ENCODE measurements at places on chromosomes 2 and 18.

DNA sequence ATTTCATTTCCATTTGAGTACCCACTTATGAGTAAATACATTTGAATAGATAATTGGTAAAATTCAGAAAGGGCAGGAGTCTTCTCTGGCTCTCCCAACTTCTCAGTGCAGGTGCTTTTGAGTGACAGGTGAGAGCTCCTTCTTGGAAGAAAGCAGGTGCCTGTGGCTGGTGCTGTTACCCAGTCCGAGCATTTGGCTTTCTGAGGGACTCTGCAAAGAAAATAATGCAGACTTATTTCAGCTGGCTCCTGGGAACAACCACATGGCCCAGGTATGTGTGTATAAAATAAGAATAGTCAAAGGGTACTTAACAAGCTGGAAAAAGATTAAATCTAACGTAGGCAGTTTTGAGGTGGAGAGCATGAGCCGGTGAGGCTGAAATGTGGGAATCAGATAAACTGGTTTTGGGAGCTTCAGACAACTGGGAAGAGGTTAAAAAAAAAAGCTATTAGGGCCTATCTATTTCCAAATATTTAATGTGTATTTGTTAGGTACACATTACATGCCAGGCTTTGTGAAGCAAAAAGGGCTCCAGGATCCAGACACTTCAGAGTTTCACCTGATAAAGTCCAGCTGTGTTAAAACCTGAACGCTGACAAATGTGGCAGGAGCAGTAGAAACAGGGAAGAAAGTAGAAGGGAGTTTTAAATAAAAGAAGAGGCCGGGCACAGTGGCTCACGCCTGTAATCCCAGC, 20.6 kb downstream of the ZNF236 start:
- DNase-seq: no peak

DNA sequence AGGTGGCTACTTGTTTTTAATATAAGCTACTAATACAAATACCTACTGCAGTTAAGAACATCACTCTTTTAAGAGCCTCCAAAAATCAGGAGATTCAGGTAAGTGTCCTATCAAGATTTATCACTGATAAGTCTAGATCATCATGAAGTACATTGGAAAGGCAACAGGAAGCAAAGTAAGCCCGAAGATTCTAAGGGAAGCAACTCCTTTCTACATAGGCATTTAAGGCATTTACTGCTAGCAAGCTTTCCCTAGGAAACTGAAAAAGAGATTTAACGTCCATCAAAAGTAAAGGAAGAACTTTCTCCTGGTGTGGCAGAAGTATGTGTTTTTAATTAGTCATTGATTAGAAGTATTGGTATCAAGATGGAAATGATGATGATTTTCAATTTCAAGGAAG, 3.7 kb downstream of the STK17B start:
- DNase-seq: no peak

GRCh38 chr2:136128905-136129304, 11.0 kb upstream of the CXCR4 start:
- no peak for DNase-seq

GRCh38 chr2:189521699-189522434, 58.7 kb downstream of the SLC40A1 start:
- no peak for DNase-seq

- DNase-seq: no peak
Measured at GRCh38 chr18:22545066-22545760, 127.5 kb upstream of the CTAGE1 start.

GRCh38 chr18:75912829-75913228, 485.3 kb upstream of the SMIM21 start:
- no peak for DNase-seq

DNA sequence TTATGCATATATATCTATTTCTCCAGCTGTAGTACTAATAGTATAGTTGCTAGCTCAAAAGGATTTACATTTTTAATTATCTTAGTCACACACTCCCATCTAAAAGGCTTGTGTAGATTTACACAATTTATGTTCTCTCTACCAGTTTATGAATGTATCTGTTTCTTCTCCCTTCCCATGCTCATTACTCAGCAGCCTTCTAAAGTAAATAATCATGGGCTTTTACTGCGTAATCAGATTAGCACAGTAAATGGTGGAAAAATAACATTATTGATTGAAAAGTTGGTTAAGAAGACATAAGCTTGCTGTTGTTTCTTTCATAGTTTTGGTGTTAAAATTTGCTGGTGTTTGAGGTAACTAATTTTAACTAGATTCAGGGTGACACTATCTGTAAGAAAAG, 81.8 kb downstream of the PTPN4 start:
- no peak for DNase-seq

DNA sequence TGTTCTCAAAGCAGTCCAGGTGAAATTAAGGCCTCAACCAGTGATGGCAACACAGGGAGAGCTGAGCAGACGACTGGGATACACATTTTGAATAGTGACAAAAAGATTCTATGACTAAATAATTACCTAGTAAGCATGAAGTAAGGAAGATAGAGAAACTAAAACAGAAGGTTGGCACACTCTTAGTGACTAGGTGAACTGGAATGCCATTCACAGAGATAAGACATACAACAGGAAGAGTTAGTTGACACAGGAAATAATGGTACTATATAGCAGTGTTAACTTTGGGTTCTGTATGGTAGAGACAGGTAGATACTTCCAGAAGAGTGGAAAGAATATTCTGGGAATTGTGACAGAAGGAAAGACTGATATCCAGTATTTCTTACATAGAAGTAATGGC, 181.8 kb upstream of the NT5C1B start:
- no peak for DNase-seq

- DNase-seq: no peak
Measured at GRCh38 chr18:55116863-55117262, 157.6 kb upstream of the CCDC68 start.

- no peak for DNase-seq
Measured at GRCh38 chr18:4360221-4360715, 94.8 kb downstream of the DLGAP1 start.

GRCh38 chr2:172710584-172711047, 25.0 kb upstream of the RAPGEF4 start:
- DNase-seq: peak; percentile 43

Measured in inflammatory macrophage treated with lipopolysaccharide for 4 hours (primary cell).